A673 (cell line): ENCODE measurements at places on chromosomes 12 and 14.

GRCh38 chr12:10366875-10367274, 23.0 kb downstream of the KLRK1 start:
- H3K27ac ChIP-seq: no peak overlapping the region
- peaks cover 21% of the 10 kb centered on the region for H3K4me1 ChIP-seq
- no peaks in the 10 kb centered on the region for H3K27me3 ChIP-seq
- no peak overlapping the region for H3K4me3 ChIP-seq

DNA sequence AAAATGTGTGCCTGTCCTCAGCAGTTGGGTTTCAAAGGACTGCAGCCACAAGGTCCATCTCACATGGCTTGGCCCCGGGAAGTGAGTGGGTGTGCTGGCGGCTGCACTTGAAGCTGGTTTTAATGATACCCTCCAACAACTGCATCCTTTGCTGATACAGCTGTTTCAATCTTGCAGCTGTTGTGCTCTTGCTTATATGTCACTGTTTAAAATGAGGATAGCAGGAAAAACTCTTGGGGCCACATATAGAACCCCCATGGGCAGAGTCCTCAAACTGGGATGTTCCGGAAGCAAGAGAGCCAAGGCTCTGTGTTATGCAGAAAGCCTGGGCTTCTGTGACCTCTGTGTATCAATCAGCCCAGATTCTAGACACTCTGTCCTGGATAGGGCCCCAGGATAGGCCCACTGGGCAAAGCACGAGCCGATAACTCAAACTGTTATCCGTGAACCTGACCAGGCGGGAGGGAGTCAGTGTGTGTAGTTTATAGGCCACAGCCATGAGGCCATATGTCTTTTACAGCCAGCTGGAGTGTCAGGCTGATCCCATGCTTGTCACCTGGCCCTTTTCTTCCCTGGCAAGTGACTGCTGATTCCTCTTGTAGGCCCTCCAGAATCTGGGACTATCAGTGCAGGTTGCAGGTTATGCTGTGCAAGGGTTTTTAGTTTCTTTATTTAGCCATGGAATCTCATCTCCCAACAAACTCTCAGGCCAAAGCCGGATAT, 74.3 kb downstream of the SSPN start:
- H3K4me3 ChIP-seq: no peak overlapping the region
- no peak for DNase-seq
- no peak overlapping the region for H3K27ac ChIP-seq
- H3K27me3 ChIP-seq: no peaks in the 10 kb centered on the region
- no peaks in the 10 kb centered on the region for H3K36me3 ChIP-seq

DNA sequence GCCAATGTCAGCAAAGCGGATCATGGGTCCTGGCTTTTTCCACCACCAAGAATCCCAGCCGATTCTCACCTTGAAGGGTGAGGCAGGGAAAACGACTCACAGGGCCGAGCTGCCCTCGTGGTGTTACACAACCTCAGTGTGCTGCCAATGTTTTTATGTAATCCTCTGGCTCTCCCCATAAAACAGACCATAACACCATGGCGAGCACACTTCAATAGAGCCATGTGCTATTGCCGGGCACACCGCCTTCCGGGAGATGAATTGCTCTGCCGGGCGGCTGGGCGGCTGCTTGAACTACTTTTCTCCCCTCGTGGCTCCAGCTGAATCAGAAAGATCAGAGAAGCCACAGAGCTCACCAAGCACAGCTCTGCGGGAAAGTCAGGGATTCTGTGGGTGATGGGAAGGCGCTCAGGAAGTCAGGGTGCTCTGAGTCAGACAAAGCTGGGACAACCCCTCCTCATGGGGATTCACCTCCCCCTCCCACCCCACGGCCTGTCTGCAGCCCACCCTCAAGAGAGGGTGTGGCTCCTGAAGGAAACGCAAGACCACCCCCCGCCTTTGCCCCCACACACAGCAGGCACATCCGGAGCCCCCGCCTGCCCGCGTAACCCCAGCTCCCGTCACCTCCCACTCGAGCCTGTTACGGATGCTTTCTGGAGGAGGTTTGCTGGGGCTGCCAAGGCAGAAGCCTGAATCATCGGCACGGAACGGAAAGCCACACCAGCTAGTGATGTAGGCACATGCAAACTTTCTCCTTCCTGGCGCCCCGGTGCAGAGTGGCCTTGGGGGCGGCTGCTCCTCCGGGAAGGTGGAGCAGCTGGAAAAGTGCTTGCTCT, 1.8 kb downstream of the GALNT9 start:
- H3K36me3 ChIP-seq: no peaks in the 10 kb centered on the region
- peak; percentile 88 for DNase-seq

- DNase-seq: no peak
- no peaks in the 10 kb centered on the region for H3K27me3 ChIP-seq
- H3K36me3 ChIP-seq: no peaks in the 10 kb centered on the region
- no peak overlapping the region for H3K4me3 ChIP-seq
- no peak overlapping the region for H3K27ac ChIP-seq
Measured at GRCh38 chr14:42554091-42554490, 947.4 kb downstream of the LRFN5 start.

GRCh38 chr12:117098361-117099217, 627 bp downstream of the TESC start:
- H3K27ac ChIP-seq: no peak overlapping the region
- peak overlapping the region; percentile 54 for H3K4me3 ChIP-seq
- H3K27me3 ChIP-seq: peaks cover 77% of the 10 kb centered on the region
- H3K36me3 ChIP-seq: no peaks in the 10 kb centered on the region
- H3K4me1 ChIP-seq: peaks cover 10% of the 10 kb centered on the region
- no peak for DNase-seq

- no peaks in the 10 kb centered on the region for H3K27me3 ChIP-seq
- no peaks in the 10 kb centered on the region for H3K4me1 ChIP-seq
- H3K36me3 ChIP-seq: no peaks in the 10 kb centered on the region
Measured at GRCh38 chr14:84086714-84087113, 1443.2 kb upstream of the FLRT2 start.

DNA sequence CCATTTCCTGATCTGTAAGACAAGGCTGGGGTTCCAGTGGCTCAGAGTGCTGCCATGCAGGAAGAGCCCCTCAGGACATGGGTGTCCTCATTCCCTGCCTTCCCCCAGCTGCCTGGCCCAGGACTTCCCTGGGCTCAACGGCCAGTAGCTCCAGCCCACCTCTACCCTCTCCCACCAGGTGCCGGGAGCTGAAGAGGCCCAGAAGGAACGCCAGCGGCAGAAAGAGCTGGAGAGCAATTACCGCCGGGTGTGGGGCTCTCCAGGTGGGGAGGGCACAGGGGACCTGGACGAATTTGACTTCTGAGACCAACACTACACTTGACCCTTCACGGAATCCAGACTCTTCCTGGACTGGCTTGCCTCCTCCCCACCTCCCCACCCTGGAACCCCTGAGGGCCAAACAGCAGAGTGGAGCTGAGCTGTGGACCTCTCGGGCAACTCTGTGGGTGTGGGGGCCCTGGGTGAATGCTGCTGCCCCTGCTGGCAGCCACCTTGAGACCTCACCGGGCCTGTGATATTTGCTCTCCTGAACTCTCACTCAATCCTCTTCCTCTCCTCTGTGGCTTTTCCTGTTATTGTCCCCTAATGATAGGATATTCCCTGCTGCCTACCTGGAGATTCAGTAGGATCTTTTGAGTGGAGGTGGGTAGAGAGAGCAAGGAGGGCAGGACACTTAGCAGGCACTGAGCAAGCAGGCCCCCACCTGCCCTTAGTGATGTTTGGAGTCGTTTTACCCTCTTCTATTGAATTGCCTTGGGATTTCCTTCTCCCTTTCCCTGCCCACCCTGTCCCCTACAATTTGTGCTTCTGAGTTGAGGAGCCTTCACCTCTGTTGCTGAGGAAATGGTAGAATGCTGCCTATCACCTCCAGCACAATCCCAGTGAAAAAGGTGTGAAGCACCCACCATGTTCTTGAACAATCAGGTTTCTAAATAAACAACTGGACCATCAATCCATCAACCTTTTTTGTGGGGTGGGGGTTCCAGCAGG, 17.6 kb downstream of the AGAP2 start:
- H3K4me3 ChIP-seq: no peak overlapping the region
- H3K27me3 ChIP-seq: no peaks in the 10 kb centered on the region
- H3K4me1 ChIP-seq: no peaks in the 10 kb centered on the region
- DNase-seq: no peak
- peaks cover 15% of the 10 kb centered on the region for H3K36me3 ChIP-seq

DNA sequence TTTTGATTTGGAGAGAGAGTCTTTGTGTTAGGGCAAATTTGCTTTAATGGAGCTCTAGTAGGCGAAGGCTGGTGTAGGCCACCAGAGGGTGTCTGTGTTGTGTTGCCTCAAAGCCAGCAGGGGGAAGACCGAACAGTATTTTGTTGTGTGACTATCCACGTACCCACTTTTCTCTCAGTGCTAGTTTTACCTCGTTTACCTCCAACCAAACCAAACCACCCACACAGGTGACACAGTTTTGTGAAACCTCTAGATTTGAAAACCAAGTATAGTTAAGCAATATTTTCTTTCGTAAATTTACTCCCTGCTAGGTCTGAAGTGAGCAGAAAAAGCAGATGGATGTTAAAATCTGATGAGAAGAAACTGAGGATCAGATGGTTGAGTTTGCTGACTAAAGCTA, 36.3 kb upstream of the NPFF start:
- H3K27ac ChIP-seq: peak overlapping the region; percentile 62
- H3K4me1 ChIP-seq: peaks cover 14% of the 10 kb centered on the region
- no peak overlapping the region for H3K4me3 ChIP-seq
- H3K27me3 ChIP-seq: no peaks in the 10 kb centered on the region
- DNase-seq: peak; percentile 83
- H3K36me3 ChIP-seq: peaks cover 24% of the 10 kb centered on the region

DNA sequence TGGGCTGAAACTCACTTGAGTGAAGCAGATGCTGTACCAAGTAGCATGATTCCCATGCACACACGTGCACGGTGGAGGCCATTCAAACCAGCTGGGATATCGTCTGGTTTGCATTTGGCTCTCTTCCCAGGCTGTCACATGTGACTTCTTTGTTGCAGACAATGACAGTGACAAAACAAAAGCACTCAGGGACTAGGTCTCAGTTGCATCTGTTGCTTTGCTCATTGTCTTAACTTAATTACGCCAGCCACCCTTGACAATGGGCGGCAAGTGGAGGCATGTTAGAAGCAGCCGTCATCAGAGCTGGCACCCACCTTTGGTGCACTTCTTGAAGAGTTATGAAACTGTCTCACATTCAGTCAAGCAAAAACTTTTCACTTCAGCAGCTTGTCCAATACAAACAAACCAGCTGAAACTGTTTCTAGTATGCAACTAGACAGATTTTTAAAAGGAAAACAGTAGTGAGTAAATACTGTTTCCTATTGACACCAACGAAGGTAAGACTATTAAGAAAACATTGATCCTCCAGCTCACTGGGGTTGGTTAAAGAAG, 74.3 kb downstream of the IGF1 start:
- peak; percentile 81 for DNase-seq
- peaks cover 11% of the 10 kb centered on the region for H3K4me1 ChIP-seq
- H3K27me3 ChIP-seq: no peaks in the 10 kb centered on the region
- no peak overlapping the region for H3K27ac ChIP-seq
- no peaks in the 10 kb centered on the region for H3K36me3 ChIP-seq

DNA sequence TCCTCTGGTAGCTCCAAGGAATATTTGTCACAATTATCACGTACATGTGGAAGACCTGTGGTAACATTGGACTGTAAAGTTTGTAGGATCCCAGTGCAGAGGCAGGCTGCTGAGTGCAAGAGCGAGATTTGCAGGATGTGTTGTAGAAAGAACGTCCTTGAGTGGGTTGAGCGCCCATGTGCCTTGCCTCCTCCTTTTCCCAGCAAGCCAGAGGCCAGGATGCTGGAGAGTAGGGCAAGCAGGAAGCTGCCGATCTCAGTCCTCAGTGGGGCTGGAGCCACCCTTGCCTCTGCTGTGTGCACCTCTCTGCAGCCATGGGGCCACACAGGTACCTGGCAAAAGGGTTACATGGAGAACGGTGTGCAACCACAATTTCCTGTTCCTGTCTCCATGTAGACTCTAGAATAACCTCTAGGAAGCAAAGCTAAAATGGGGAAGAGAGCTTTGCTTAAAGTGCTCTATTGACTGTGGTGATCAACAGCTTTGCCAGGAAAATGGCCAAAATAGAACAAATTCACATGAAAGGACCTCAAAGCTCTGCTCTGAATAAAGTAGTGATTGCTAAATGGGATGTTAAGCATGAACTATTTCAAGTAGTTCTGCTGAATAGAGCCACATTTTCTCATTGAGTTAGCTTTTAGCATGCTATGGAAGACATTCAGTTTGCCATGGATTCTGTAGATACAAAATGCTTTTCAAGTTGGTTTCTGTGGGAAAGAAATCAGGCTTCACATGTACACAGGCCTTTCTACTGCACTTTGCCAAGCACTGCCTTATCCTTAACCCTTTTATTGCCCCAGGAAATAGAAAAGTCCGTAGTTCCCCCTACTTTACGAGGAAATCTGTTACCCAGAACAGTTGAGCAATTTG, 37.4 kb downstream of the ANKRD9 start:
- H3K4me3 ChIP-seq: no peak overlapping the region
- no peaks in the 10 kb centered on the region for H3K36me3 ChIP-seq
- no peaks in the 10 kb centered on the region for H3K27me3 ChIP-seq
- H3K4me1 ChIP-seq: no peaks in the 10 kb centered on the region

DNA sequence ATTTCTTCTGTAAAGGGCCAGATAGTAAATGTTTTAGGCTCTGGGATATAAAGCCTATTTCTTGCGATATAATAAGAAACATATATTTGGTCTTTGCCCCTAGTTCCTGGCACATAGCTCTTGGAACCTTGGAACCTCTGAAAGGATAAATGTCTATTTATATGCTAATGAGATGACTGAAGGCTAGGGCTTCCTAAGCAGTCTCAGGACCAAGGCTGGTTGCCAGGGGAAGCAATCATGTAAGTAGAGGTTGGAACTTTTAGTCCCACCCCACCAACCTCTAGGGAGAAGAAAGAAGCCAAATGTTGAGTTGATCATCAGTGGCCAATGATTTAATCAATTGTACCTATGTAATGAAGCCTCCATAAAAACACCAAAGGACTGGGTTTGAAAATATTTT, 26.6 kb upstream of the NFYB start:
- H3K36me3 ChIP-seq: no peaks in the 10 kb centered on the region
- no peak for DNase-seq
- H3K27me3 ChIP-seq: no peaks in the 10 kb centered on the region

DNA sequence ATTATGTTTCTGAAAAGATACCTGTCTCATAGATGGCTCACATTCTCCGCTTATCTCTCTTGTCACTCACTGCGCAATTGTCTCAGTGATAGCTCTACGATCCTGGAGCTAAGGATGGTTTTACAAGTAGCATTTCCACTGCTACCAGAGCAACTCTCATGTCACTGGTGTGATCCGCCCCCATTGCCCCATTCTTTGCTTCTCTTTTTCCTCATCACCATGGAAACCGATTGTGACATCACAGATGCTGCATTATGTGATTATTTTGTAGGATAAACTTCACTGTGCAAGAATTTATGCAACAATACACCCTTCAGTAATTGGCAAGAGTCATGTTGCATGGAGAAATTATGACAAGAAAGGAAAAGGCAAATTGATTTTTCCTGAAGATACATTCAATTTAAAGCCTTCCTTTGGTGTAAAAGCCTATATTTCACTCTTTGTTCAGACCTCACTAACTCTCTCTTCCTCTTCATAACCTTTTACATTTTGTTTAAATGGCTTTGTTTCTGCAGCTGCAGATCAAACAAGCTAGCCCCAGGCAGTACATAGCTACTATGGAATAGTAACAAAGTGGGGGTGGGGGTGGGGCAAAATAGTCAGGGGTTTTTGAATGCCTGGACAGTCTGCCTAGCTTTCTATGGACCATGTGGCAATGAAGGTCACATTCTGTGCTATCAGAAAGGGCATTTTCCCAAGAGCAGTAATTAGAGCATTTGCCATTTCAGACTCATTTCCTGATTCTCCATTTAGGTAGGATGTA, 539.8 kb downstream of the NRXN3 start:
- H3K27me3 ChIP-seq: no peaks in the 10 kb centered on the region
- no peak overlapping the region for H3K4me3 ChIP-seq
- no peak overlapping the region for H3K27ac ChIP-seq
- no peaks in the 10 kb centered on the region for H3K4me1 ChIP-seq
- no peaks in the 10 kb centered on the region for H3K36me3 ChIP-seq
